Urothelium cell line (cell line): ENCODE measurements at places on chromosomes 6 and 20.
A peak's percentile ranks its signal among the peaks of the same experiment; 100 is the strongest.

GRCh38 chr6:27332692-27333641, 20.9 kb upstream of the POM121L2 start:
- DNase-seq: peak; percentile 70

DNA sequence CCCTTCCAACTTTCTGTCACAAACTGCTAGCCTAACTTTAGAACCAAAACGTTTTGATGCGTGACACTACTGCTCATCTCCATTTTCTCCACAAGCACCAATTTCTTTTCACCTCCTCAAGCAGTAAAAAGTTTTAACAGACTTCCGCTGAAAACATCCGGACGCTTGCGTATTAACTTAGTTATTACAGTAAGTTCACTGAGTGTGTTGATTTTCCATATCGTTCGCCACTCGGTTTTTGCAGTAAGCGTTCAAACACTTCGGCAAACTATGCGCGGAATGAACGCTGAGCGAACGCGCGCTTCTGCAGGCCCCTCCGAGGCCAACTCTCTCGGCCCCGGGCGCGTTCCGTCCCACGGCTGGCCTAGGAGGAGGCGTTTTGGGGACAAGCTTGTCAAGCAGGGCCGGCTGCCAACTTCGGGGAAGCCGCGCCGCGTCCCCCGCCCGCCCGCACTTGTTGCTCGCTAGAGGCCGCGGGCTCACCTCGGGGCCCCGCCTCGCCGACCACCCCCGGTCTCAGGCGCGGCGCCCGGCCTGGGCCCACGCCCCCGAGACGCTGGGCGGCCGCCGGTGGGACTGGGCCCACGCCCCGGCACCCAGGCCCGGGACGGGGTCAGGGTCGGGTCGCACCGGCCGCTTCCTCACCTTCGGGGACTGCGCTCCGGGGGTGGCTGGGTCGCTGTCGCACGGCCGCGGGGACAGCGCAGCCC, 945 bp downstream of the PHF10 start:
- DNase-seq: peak; percentile 48

GRCh38 chr6:28303570-28303969, 22.2 kb downstream of the PGBD1 start:
- DNase-seq: no peak

GRCh38 chr20:44909872-44910689, at the start of gene PABPC1L:
PABPC1L (plus strand) TSS chr20:44910060; CDS start chr20:44910144, 84 bp downstream.
- DNase-seq: peak; percentile 97

DNA sequence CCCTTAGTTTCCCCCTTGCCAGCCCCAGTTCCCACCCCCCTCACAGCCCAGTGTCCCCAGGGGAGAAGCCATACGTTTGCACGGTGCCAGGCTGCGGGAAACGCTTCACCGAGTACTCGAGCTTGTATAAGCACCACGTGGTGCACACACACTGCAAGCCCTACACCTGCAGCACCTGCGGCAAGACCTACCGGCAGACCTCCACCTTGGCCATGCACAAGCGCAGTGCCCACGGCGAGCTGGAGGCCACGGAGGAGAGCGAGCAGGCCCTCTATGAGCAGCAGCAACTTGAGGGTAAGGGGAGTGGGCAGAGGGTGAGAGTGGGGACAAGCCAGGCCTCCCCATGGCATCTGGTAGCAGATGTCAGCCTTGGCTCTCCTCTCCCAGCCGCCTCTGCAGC, 5.1 kb upstream of the DEF6 start:
- no peak for DNase-seq

GRCh38 chr6:134223796-134224420, 94.0 kb downstream of the SGK1 start:
- DNase-seq: no peak

DNA sequence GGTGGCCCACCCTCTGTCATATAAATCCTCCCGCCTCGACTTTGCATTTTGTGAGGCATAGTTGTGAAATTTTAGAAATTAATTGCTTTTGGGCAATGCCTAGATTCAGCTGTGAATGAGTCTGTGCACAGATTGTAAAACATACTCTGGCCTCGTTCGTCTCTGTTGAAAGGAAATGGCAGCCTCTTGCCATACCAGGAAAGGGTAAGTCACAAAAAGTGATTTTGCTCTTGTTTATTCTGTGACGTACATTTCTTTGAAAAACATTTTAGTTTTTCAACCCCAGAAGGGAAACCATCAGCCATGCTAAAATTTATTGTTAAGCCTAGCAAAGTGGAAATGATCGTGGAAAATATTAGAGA, 15.3 kb upstream of the EXOC2 start:
- no peak for DNase-seq

DNA sequence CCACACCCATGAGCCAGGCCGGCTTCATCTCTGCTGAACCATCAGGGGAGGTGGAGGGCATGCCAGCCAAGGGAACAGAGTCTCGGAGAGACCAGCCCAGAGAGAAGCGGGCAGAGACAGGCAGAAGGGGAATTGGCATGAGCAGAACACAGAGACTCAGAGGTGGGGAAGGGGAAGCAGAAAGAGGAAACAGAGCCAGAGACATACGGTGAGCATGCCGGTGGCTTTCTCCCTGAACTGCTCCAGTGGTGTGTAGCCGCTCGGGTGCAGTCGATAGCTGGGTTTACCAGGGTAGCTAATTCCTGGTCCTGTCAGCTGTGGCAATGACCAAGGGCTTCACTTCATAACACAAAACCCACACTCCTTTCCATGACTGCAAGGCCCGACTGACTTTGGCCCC, 83.6 kb upstream of the CCDC167 start:
- DNase-seq: no peak

DNA sequence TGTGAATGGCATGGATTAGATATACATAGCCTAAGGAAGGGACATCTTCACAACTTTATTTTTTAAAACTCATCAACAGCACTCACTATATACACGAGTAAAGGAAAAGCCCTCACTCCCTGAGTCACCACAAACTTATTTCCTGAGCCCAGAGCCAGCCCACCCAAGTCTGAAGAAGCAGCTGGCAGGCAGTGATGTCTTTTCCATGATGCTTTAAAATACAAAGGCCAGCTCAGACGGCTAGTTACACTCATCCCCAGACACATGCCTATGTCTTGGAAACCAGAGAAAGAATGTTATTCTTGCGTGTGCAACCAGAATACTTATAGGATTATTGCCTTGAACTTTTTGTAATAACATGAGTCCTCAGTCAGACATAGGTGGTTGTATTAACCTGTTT, 114.4 kb downstream of the ADGRG6 start:
- peak; percentile 64 for DNase-seq

DNA sequence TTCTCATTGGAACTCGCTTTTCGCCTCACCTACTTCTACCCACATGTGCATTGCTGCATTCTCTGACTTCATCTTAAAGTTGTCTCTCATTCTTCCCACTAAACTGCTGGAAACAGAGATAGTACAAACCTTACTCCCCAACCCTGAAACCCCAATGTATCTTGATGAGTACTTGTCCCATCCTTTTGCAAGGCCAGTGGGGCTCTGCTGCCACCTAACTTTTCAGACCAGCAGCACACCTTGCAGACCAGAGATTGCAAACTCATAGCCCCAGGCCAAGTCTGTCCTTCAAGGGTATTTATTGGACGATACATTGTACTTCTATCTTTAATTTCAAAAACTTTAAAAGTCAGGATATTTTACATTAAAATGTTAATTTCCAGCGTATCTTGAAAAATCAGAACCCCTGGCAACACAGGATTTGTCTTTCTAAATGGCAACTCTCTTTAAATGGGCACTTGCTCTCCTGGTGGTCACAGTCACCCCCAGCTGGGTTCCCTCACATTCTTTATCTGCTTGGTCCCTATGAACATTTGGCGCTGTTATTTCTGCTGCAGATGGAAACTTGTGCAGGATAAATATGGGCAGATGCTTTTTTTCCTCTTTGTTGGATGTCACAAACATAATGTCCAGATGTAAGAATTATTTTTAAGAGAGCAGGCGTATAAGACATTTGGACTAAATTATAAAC, 83.9 kb downstream of the SOD2 start:
- DNase-seq: peak; percentile 14

GRCh38 chr6:138231381-138231886, 13.1 kb upstream of the PBOV1 start:
- DNase-seq: no peak

DNA sequence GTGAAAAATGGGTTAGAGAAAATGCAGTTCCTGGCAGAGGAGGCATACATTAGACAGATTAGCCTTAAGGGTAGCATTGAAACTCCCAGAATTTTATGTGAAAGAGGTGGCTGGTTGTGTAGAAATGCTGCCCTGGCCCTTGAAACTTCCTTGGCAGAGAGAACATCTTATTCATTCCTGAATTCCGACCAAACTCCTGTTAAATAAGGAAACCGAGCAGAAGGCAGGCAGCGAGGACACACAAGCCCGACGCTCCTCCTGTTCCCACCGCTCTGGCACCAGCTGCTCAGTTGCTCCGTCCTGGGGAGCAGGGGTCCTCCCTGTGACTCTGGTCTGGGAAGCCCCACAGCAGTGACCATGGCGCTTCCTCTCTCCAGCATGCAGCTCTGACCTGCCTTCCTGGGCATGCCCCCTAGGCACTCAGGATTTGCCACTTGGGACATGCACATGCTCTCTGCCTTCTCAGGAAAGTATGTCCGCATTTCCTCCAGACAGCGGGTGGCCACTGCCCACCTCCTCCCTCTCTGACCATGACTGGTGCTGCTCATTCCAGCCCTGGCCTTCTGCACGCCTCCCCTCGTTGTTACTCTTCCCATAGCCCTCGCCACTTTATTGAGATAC, 35.2 kb upstream of the CLDN20 start:
- no peak for DNase-seq

GRCh38 chr6:17628873-17629272, 28.8 kb downstream of the FAM8A1 start:
- no peak for DNase-seq

- DNase-seq: no peak
Observed at GRCh38 chr6:100453701-100454521, 10.8 kb downstream of the SIM1 start.

DNA sequence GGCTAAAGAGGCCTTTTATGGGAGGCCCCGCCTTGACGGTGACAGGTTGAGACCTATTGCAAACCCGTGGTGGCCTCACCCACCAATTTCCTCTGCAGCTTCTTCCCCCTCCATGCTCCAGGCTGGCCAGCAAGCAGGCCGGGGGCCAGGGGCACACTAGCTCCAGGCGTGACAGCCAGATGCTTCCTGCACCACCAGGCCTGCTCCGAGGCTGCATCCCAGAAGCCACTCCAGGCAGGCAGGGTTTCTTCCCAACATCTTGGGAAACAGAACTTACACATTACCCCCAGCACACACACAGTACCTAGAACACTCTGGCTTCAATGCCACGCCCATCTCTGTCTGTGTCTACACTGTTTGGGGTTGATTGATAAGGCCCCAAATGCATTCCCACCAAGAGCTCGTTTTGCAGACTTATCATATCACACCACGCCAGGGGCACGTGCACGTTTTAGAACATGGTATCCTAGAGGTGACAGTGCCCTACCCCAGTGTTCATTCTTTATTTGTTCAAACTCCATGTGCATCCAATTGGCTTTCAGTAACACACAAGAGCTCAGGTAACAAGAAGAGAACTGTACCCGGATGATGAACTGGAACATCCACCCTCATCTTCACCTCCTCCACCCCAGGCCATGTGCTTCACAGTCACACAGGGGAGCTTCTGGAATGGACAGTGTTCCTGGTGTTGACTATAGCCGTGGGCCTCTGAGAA, 221.4 kb upstream of the RREB1 start:
- DNase-seq: no peak

GRCh38 chr6:36616893-36617521, 22.8 kb downstream of the SRSF3 start:
- DNase-seq: peak; percentile 46

DNA sequence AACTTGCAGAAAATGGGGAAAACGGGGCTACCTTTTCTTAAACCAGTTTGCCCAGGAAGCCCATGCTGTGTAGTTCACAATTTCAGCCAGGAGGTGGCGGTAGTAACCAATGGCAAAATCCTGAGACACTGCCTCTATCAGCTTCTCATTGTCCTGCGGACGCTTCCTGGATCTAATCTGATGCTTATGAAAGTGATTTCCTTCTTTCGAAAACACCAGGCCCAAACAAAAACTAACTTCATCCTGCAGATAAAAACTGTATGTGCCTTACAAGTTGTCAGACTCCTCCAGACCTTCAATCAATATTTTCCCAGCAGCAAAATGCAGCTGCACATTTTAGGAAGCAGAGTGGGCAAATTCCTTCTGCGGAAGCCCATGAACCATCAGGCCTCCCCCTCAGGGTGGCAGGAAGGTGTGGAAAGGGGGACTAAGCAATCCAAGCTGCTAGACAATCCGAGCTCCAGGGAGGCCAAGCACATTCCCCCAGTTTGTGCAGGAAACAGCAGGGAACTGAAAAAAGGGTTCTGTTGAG, 88.5 kb downstream of the LY86 start:
- peak; percentile 62 for DNase-seq

DNA sequence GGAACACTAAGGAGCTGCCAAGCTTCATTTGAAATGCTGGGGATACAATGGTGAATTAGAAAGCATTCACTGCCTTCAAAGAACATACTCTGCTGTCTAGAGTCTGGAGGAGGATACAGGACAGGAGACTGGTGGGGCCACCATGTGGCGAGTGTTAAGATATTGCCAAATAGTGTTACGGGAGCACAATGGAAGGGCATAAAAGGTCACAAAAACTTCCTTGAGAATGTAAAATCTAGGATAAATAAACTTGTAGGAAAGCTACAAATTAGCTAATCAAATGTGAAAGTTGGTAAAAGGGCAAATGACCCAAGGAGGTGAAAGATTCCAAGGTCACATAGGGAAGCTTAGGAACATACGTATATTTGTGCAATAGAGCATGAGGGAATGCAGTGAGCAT, 271.7 kb downstream of the RFPL4B start:
- no peak for DNase-seq

DNA sequence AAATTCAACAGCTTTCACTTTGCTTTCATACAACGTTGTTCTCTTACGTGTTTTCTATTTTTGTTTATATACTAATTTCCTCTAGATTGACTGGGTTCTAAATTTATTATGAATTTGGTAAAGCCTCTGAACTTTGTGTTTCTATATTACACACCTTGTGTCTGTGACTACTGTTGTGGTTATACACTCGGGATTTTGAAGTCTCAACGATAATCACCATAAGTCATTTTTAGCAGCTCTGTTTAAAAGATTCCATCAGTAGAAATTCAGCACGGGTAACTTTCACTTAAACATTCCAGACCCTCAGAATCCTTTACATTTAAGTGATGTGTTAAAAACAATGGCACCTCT, 31.8 kb upstream of the HBS1L start:
- DNase-seq: no peak

DNA sequence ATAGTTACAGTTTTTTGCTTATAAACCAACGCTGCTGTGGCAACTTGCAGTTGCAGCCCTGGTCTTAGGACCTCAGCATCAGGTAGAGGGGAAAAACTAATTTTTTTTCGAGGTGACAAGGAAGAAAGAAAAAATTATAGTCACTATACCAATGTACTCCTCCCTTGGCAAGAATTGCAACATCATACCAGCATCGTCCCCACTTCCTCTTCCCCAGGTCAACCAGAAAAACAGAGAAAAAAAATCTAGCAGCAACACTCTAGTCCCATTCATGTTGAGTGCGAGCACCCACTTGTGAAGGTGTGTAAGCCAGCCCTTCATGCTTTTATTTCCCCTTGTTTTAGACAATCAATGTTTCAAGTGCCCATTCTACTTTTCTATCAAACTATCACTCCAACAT, 13.1 kb upstream of the DCBLD1 start:
- DNase-seq: no peak
